Activated CD4-positive, alpha-beta T cell treated with anti-CD3 and anti-CD28 coated beads for 36 hours (primary cell): ENCODE measurements at places on chromosomes 3 and 15. TPM values are rescaled to one million over a fixed set of nuclear protein-coding genes. Genes with fewer than 3 reads are reported as not detected.
A peak's percentile ranks its signal among the peaks of the same experiment; 100 is the strongest.

GRCh38 chr3:169116056-169116693 is 547.3 kb downstream of the MECOM start:
- DNase-seq: no peak

- no peak for DNase-seq
Measured at GRCh38 chr3:54577313-54577712, 350.5 kb downstream of the LRTM1 start.

DNA sequence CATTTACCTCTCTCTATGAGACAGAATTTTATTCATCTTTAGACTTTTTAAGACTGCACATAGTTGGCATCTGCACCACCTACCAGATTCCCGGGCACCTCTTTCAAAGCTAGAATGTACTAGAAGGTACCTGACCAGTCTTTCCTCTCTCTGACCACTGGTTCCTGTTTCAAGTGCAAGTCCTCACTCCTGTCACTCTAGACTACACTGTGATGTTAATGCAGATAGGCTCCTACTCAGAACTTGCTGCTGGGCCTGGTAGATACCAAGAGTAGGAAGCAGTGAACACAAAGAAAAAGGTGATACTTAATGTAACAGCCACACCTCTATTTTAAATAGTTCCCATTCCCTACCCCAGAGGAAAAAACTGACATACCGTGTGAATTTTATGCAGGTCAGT is 8.1 kb upstream of the TCAIM start:
- no peak for DNase-seq

GRCh38 chr3:94996743-94997142 is 933.9 kb downstream of the NSUN3 start:
- no peak for DNase-seq

- DNase-seq: no peak
Measured at GRCh38 chr3:9498781-9499180, 54.8 kb downstream of the LHFPL4 start.

The P2RY12 gene
- total RNA-seq: not detected

- DNase-seq: no peak
Measured at GRCh38 chr3:53677413-53677812, 168.8 kb downstream of the CHDH start.

- no peak for DNase-seq
Measured at GRCh38 chr15:81373775-81374395, at the start of gene TMC3. Gene TMC3 (minus strand): TSS chr15:81374213. CDS start chr15:81374077, 136 bp downstream.

- no peak for DNase-seq
Measured at GRCh38 chr3:195180490-195181112, 90.4 kb downstream of the XXYLT1 start.

GRCh38 chr3:22265403-22265802 is 514.4 kb upstream of the ZNF385D start:
- no peak for DNase-seq

The ANKRD34C gene
- not detected for total RNA-seq

The SCN11A gene
- 0.07 TPM for total RNA-seq

GRCh38 chr3:129534428-129535027 is 6.1 kb downstream of the RHO start:
- no peak for DNase-seq

- DNase-seq: peak; percentile 15
Measured at GRCh38 chr3:133209871-133210550, 171.8 kb downstream of the TMEM108 start.

The MYD88 gene
- 32.8 TPM for total RNA-seq

The STIMATE gene
- total RNA-seq: 12.0 TPM

GRCh38 chr15:71151081-71151480 is 35.8 kb downstream of the THSD4 start:
- DNase-seq: no peak

The MINAR1 gene
- 0.39 TPM for total RNA-seq

DNA sequence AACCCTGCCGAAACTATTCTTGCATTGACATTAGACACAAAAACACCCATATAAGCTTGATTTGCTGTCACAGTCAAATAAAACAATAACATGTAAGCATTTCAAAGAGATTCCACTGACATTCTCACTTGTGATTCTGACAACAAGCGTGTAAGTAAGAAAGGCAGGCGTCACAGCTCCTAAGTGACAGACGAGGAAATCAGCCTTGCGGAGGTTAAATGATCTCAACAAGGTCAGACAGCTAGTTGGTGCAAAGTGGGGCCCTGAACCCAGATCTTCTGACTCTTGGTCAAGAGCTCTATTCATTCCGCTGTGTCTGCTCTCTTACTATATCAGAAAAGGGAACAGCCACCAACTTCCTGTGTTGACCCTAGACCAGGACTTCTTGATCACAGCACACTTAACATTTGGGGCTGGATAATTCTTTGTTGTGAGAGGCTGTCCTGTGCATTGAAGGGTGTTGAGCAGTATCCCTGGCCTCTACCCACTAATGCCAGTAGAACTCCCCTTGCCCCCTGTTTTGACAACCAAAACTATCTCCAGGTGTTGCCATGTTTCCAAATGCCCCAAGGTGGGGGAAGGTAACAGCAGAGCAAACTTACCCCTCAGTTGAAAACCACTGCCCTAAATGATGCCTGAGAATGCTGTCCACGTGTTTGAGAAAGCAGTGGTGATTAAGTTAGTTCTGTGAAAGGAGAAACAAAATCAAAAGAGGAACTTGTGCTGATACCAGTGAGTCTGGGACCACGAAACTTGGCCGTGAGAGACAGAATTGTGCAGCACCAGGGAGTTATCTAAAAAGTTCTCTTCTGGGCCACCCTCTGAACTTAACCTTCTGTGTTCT is 86.1 kb downstream of the LIPC start:
- DNase-seq: peak; percentile 35

The CILP gene
- not detected for total RNA-seq

DNA sequence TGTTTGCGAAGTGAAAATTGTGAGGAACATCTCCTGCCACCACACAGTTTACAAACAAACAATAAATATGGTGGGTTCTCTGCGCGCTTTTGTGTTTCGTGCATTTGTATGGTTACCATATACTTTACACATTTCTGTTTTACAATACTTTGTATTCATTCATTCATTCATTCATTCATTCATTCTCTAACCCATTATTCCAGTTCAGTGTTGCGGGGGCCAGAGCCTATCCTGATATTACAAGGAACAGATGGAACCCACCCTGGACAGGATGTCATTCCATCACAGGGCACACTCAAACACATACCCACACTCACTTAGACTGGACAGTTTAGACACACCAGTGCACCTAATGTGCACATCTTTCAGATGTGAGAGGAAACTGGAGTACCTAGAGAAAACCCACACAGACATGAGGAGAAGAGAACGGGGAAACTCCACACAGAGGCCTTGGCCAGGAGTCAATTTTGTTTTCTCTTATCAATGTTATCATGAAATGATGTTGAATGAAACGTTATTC is 160.5 kb downstream of the FNDC3B start:
- no peak for DNase-seq

The CNTN4 gene
- total RNA-seq: not detected

DNA sequence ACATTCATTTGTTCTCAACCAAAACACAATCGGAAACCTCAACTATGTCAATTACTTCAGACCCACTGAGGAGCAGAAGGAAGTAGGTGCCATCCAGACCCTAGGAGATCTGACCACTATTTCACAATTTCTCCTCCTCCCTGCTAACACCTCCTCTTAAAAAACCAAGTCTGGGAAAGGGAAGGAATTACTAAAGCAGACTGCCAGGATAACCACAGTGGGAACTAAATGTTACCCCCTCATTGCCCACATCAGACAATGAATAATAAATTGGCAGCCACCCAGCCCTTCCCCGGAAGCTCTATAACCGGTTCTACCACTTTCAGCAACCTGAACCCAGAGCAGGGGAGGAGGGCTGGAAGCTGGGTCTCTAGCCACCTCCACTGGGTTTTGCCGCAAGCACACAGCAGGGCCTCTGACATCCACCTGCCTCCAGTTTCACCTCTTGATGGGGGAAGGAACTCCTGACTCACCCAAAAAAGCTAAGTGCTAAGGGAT is 17.6 kb downstream of the C15orf62 start:
- peak; percentile 81 for DNase-seq

DNA sequence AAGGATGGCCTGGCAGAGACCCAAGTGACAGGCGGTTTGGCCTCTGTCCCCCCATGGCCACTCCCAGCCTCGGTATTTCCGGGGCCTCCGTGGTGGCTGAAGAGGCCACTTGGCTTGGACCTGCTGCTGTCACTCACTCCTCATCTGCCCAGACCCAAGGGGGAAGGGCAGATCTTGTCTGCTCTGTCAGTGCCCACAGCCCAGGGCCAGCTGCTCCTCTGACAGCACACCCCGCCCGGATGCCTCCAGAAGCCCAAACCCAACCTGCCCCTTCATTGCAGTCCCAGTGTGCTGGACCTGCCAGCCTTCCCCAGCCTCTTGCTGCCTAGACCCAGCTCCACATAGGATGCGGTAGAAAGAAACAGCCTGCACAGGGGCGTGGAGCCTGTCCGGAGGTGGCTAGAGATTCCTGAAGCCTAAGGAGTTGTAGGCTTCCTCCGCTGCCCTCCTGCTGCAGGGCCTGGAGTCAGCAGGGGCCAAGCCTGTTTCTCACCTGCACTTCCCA is 52.0 kb downstream of the MAGEF1 start:
- DNase-seq: no peak

- DNase-seq: no peak
Measured at GRCh38 chr3:169144270-169144669, 519.2 kb downstream of the MECOM start.

GRCh38 chr3:55709411-55710012 is 222.4 kb upstream of the WNT5A start:
- no peak for DNase-seq

DNA sequence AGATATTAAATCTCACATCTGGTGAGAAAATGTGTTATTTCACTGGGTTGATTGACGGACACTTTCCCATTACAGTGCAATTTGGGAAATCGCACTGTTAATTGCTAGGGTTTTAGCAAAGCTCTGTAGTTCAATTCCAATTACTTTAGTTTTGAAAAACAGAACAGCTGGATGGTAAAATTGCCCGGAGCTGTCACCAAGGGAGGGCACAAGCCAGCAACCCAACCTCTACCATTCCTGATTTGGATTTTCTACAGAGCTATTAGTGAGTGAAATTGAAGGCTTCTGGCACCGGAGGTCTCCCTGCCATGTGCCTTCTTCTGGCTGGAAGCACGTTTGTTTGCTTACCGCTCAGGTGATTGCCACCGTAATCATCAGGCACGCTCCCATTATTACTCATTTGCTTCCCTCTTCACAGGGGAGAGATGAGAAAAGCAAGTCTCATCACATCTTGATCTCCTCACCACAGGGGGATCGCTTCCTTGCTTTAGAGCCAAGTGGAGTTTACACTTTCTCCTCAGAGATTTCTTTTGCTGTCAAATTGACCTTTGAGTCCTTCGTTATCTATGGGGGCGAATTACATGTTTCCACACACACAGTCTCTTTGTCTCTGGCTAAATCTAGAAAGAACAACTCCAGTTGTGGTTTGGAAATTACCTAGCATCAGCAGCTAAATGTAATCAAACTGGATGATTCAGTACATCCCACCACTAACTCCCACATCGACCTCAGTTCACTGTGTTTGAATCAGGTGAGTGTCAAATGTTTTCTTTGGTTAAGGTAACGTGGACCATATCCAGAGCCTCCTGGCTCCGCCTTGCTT is 421.7 kb upstream of the GOLIM4 start:
- DNase-seq: no peak

The GASK1A gene
- total RNA-seq: not detected

The MYO5C gene
- 0.69 TPM for total RNA-seq

DNA sequence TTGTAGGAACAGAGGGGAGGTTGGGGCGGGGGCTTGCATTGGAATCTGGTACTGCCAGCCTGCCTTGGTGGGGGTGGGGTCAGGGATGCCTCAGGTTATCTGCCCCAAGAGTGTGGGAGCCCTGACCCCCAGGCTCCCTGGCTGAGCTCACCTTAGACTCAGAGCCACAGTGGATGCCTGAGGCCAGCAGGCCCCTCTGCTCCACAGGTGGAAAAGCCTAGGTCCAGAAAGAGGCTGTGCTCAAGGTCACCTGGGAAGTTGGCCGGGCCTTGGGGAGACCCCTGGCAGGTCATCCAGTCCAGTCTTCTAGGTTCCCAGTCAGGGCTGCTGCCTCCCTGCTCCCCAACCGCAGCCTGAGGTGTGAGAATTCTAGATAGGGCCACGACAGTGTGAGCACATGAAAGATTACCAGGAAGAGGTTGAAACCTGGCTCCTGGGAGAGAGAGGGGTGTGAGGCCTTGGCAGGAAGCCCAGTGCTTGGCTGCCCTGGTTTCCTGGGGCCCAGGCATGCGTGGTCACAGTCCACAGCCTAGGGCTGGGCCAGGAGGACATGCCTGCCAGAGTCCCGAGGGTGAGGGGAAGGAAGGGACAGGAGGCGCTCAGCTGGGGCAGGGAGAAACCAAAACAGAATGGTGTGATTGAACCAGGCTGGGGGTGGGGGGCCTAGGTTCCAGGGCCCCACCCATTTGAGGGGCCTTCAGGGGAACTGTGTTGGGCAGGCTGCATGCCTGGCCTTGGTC is 4.9 kb downstream of the HDAC11 start:
- DNase-seq: peak; percentile 24

The FURIN gene
- 422 TPM for total RNA-seq

The MORF4L1 gene
- total RNA-seq: 353 TPM

DNA sequence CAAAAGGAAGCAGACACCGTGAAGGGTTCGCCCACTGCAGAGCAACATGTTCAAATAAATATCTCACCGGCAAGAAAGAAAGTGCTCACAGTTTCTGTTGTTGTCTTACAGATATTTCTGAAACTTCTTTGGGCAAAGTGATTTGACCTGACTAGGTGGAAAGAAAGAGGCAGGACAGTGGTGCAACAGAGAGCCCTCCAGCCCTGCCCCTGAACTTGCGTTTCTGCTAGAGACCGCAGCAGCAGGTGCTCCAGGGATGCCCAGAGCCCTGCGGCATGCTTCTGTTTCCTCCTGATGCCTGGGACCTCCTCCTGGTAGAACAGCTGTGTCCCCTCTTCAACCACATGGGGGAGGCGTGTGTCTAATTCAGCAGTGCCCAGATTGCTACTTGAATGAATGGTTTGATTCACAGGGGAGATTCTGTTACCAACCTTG is 123.4 kb downstream of the ATP10A start:
- DNase-seq: peak; percentile 63

DNA sequence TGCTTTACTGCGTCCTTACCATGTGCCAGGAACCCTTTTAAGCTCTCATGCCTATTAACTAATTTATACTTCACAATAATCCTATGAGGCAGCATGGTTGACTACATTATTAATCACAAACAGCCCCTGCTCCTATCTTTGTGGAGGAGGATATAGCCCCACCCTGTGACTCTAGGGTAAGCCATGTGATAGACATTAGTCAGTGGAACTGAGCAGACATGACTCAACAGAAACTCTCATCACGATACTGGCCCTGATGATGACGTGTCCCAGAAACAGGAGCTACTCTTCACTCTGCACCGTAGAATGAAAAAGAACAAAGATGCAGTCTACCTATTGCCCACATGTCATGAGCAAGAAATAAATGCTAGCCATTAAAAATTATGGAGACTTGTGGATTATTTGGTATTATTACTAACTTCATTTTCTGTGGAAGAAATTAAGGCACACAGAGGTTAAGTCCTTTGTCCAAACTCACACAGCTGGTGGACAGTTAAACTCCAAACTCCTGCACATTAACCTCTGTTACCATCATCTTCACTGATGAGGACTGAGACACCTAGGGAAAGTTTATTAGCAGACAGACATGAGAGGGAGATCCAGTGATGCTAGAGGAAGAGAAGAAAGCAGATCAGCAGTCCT is 51.2 kb downstream of the CFAP20DC start:
- DNase-seq: peak; percentile 46

The SUSD5 gene
- total RNA-seq: not detected

- no peak for DNase-seq
Measured at GRCh38 chr15:29242456-29243242, 27.0 kb downstream of the NSMCE3 start.
